Effector CD8-positive, alpha-beta T cell (primary cell): ENCODE measurements at places on chromosomes 2 and 18.

GRCh38 chr18:58397385-58398132 is 231.3 kb downstream of the ALPK2 start:
- DNase-seq: no peak

DNA sequence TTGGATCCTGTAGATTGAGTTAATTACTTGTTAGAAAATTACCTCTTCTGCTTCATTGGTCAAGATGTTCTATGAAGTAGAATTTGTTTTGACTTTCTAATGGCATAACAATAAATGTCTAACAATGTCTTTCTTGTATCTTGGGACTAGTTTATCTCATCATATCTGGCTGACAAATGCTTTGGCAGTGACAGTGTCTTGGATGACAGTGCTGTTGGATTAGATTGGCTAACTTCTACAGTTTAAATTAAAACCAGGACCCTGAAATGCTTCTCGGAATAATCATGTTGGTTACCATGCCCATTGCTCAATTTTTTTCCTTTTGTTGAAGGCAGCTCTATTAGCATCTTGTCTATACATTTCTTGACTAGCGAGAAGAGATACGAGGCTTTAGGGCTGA is 176.9 kb downstream of the PARD3B start:
- no peak for DNase-seq

- no peak for DNase-seq
These were observed 132.6 kb downstream of the NFATC1 start for GRCh38 chr18:79528316-79528695.

DNA sequence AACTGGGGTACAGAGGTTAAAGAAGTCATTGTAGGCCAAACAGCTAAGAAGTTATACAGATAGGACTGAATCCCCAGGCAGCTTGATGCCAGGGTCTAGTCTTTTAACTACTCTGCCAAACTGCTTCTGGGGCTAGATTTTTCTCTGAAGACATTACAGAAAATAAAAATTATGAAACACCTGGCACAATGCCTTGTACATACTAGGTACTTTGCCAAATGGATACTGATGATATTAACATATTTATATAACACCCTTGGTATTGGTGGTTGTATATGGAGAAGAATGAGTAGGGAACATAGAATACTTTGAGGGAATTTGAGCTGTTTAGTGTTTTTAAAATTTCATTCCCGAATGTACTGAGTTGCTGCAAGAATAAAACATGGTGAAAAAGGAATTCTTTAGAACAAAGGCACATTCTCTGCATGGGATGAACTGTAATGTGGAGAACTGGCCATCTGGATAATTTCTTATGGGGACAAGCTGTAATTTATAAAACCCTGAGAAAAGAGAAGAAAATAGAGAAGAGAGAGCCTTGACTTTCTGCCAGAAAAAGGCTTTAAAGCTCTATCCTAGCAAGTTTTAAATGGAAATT is 210.9 kb upstream of the TMEM200C start:
- no peak for DNase-seq

DNA sequence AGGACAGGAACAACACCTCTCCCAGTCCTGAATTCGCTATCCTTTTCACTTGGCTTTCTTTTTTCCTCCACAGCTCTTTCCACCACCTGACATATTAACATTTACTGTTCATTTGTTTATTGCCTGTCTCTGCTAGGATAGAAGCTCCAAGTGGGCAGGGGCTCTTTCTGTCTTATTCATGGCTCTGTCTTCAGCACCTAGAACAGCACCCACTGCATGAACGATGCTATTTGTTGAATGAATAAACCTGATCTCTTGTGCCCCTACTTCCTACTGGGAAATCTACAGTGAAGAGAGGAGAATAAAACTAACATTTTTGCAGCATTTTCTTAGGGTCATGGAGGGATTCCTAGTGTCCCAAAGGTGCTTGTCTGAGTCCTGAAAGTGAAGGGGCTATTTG is 24.4 kb upstream of the GAREM2 start:
- no peak for DNase-seq

- no peak for DNase-seq
These were observed 62.2 kb upstream of the L3MBTL4 start for GRCh38 chr18:6476880-6477279.

DNA sequence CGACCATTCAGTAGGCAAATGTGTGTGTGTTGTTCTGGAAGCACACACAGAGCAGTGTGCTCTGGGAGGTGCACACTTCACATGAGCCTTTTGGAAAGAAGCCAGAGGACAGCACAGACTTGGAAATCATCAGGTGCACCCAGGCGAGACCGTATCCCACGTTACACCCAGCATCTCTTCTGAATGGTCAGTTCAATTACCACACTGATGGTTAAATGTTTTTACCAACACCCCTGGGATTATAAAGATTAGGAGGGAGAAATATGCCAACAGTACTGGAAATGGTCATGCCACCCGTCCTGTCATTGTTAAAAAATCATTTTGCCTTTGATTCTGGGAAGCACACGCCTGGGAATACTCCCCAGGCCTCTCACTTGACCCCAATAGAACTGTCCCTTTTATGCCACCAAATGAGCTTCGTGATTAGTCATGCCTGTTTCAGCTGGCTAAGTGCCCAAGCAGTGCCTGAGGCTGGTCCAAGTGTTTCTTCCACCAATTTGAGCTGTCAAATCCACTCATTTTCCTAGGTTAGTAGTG is 183.7 kb downstream of the NRP2 start:
- no peak for DNase-seq

GRCh38 chr18:50836521-50836957 is 16.7 kb upstream of the MRO start:
- no peak for DNase-seq

GRCh38 chr2:22753476-22753875 is 631.5 kb upstream of the KLHL29 start:
- no peak for DNase-seq

GRCh38 chr2:39264733-39265132 is 21.0 kb upstream of the CDKL4 start:
- no peak for DNase-seq

DNA sequence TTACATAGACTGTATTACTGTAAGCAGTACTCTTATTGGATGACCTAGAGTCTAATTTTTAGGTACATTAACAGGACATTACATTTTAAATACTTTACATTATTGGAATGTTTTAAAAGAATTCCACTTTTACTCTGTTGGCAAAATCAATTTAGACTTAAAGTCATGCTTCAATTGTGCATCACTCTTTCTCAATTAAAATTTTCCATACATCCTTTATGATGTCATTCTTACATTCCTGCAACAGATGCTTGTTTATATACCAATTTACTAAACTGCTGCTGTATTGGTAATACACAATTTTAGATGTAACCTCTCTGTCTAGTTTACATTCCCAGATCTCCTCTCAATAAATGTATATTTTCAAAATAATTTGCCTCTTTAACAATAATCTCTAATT is 440.1 kb downstream of the ZEB2 start:
- no peak for DNase-seq

DNA sequence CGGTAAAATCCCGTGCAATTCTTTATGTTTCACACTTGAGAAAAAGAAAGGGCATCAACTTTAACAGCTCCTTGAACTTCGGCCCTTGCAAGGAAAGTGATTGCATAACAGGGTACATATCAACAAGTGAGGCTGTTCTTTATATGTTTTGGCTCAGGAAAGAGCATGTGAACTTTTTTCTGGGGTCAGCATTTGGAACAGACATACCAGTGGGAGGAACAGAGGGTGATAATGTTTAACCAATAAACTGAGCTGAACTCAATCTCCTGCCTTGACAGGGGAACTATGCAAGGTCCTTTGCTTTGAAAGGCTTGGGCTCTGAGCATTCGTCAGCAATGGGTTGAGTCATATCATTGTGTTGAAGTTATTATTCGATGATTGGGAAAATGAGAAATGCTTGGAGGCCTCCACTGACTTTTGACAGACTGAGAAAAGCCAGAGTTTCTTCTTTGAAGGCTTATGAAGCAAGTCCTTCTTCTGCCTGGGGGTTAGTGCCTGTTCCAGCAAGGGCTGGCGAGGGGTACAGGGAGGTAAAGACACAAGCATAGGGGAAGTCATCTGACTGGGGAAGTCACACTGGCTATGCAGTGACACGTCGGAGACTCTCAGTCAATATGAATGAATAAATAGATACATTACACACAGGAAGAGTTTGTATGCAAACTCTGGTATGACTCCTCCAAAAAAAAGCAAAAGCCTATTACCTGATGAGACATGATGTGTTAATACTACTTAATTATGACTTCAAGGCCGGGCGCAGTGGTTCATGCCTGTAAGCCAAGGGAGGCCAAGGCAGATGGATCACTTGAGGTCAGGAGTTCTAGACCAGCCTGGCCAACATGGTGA is 57.2 kb downstream of the CYB5A start:
- DNase-seq: no peak

DNA sequence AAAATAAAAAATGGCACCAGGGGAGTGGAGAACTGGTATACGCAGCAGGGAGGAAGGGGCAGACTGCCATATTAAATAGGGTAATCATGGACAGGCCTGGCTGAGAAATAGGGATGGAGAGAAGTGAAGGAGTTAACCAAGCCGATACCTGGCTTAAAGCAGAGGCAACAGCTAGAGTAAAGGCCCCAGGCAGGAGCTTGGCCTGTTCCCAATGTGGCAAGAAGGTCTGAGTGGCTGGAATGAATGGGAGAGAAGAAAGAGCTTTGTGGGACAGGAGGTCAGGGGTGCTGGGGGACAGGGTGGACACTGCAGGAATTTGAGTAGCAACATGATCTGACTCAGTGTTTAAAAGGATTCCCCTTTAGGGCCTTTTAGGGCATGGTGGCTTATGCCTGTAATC is 15.9 kb upstream of the AGFG1 start:
- DNase-seq: no peak

DNA sequence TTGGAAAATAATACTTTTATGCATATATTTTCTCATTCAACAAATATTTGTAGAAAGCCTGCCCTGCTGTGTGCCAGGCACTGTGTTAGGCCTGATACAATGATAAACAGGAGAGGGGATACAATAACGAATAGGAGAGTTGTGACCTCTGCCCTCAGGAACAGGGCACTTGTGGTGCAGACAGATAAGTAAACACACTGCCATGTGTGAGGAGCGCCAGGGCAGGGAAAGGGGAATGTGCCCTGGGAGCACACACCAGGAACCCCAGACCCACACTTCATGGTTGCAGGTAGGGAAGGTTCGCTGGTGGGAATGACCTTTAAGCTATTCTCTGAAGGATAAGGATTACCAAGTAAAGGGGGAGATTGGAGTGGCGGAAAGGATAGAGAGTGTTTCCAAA is 42.2 kb upstream of the DSC1 start:
- no peak for DNase-seq

- no peak for DNase-seq
These were observed 67.4 kb downstream of the BIN1 start for GRCh38 chr2:127039387-127040031.

- no peak for DNase-seq
These were observed 141.5 kb upstream of the HAAO start for GRCh38 chr2:42933824-42934254.

- DNase-seq: no peak
These were observed 38.6 kb downstream of the STON1 start for GRCh38 chr2:48568547-48568946.

DNA sequence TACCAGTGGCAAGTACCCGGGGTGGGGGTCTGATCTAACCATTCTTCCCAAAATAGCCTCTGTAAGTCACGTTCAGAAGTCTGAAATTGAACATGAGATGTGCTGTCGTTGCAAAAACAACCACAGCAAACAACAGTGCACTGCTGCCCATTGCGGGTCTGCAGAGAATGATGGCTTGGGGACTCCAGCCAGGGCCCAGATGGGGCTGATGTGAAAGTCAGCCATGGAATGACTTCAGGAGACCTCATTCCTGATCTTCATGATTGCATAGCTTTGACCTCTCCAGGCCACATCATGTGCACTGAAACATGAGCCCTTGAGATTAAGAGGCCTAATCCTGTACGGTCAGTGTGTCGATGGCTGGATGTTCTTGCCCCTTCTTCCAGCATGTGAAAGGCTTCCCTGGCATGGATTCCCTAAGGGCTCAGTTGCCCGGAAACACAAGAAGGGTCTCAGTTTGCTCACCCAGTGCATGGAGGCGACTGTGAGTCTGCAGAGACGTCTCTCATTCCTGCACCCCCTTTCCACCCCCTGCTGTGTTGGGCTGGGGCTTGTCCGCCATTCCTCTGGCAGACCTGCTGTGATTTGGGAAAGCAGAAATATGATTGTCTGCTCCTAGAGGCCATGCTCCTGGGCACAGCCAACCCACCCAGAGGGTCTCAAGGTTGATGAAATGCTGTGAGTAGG is 191.6 kb downstream of the SEPTIN10 start:
- no peak for DNase-seq

DNA sequence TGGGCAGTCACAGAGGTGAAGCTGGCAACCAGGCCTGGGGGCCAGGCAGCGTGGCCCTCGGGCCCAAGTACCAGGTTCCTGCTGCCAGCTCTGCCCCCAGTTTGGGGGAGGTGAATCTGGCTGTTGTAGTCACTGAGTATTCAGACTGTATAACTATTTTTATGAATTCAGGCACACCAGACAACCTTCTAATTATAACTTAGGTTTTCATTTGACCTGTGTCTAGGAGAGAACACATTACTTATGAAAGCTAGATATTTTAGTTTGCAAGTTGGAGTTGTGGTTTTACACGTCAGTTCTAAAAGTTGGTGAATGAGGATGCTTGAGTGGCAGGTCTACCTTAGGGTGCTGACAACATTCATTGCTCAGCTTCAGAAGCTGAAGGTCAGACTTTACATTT is 71.7 kb downstream of the LIMS1 start:
- DNase-seq: no peak

DNA sequence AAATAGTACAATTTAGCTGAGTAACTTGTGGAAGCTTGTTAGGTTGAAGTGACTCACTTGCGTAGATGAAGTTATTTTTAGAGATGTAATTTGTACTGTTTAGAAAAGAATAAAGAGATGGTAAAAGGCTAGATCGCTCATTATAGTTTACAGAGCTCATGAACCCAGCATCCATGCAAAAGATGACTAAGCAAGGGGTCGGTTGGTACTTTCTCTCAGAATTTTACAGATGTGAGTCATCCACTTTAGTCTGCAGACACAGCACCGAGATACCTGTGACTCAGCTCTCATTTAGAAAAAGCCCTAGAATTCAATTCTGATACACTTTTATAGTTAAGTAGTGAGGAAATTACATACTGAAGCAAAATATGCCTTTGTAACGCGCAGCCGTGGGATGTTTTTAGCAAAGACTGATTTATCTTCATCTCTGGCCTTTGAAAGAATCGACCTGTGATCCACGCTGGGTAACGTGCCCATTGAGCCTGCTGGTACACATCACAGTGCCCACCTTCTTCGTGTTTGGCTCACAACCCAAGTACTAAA is 116.5 kb upstream of the FOSL2 start:
- DNase-seq: no peak

GRCh38 chr18:35441857-35442595 is 55.7 kb downstream of the INO80C start:
- no peak for DNase-seq

- no peak for DNase-seq
These were observed 71.8 kb downstream of the TGOLN2 start for GRCh38 chr2:85255813-85256594.

GRCh38 chr18:9984080-9984479 is 70.3 kb downstream of the VAPA start:
- DNase-seq: no peak

- no peak for DNase-seq
These were observed 44.7 kb downstream of the C2orf42 start for GRCh38 chr2:70145851-70146739.

- DNase-seq: no peak
These were observed 5.2 kb upstream of the CHCHD5 start for GRCh38 chr2:112579241-112579640.
